Activated CD4-positive, alpha-beta T cell treated with anti-CD3 and anti-CD28 coated beads for 1 hour (primary cell): ENCODE measurements at places on chromosomes 2 and 18.

GRCh38 chr2:236728916-236729670, 159.5 kb downstream of the ACKR3 start:
- DNase-seq: no peak

- no peak for DNase-seq
Measured at GRCh38 chr2:235949567-235950472, 218.4 kb downstream of the GBX2 start.

GRCh38 chr18:58540381-58540943, 88.4 kb downstream of the ALPK2 start:
- DNase-seq: no peak

- DNase-seq: no peak
Measured at GRCh38 chr18:48179001-48179400, 230.2 kb downstream of the ZBTB7C start.

GRCh38 chr2:233101141-233101540, 41.0 kb downstream of the INPP5D start:
- no peak for DNase-seq

DNA sequence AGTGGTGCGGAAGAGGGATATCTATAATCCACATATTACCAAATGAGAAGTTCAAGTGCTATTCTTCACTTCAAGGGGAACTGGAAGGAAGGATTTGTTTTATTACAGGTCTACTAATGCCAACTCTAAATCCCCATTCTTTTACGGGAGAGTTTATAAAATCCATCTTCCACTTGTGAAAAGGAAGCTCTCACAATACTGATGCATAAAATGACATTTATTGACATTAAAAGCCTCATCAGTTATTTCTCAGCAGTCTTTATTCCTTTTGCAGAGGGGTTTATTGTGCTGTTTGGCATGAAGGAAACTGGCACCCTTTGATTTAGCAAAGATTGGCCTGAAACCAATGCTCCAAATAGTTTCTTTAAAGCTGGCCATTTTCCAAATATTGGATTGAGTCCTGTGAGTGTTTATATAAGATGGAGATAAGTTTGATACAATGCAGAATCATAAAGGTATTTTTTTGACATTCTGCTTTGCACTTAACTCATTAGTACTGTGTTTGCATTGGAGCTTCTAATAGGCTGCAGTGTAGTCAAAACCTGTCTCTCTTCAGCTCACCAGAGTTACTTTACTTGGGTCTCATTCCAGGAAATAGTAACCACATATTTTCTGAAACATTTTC, 26.6 kb downstream of the LRP1B start:
- no peak for DNase-seq

GRCh38 chr2:227339098-227339599, 14.1 kb downstream of the MFF start:
- no peak for DNase-seq

DNA sequence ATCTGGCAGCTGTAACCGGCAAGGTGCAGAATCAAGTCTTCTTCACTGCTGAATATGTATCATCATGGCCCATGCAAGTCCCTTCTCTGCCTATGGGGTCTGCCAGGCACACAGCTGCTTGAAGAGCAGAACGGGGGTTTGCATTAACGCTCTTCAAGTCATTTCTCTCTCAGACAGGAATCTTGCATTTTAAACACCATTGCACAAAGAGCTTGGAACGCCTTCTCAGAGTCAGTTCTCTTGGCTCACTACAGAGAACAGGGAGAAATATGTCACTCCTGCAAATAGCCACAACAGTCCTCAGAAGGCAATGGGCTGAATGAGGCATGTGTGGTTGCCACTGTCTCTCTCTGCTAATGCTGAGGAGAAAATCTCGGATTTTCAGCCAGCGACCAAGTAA, 2173.5 kb upstream of the PIK3C3 start:
- no peak for DNase-seq

DNA sequence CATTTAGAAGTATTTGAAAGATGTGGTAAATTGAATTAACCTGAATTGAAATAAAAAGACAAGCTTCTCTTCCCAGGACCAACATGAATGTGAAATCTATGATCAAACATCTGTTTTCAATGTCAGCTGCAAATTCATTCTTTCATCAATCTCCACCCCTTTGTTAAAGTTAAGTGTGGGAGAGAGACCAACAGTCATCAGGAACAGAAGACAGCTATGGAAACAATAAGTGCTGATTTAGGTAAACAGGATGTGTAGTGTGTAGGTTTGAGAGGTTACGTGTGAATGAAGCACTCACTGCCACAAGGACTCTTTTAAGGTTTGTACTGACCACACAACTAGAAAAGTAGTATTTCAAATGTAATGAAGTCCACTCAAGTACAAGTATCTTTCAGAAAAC, 1659.8 kb upstream of the CELF4 start:
- DNase-seq: no peak

GRCh38 chr2:231761735-231762134, 19.3 kb downstream of the PDE6D start:
- DNase-seq: no peak

- no peak for DNase-seq
Measured at GRCh38 chr2:159758686-159759085, 39.3 kb downstream of the CD302 start.

GRCh38 chr2:101380376-101380775, 6.9 kb downstream of the CREG2 start:
- DNase-seq: no peak

GRCh38 chr2:3008561-3008960, 369.1 kb downstream of the EIPR1 start:
- no peak for DNase-seq

DNA sequence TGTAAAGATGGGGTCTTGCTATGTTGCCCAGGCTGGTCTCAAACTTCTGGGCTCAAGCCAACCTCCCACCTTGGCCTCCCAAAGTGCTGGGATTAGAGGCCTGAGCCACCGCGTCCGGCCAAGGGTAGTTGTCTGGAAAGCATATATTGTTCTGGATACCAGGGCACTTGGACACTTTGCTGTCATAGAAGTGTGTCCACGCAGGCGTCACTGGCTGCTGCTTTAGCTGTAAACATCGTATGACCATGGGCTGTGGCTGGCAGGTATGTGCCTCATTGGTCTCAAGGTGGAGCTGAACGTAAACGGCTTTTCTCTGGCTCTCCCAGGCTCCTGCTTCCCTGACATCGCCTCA, 3.2 kb upstream of the GPR35 start:
- no peak for DNase-seq

- DNase-seq: no peak
Measured at GRCh38 chr2:178767094-178768060, 39.8 kb downstream of the TTN start.

- no peak for DNase-seq
Measured at GRCh38 chr2:113157118-113157896, 16.5 kb upstream of the PSD4 start.

DNA sequence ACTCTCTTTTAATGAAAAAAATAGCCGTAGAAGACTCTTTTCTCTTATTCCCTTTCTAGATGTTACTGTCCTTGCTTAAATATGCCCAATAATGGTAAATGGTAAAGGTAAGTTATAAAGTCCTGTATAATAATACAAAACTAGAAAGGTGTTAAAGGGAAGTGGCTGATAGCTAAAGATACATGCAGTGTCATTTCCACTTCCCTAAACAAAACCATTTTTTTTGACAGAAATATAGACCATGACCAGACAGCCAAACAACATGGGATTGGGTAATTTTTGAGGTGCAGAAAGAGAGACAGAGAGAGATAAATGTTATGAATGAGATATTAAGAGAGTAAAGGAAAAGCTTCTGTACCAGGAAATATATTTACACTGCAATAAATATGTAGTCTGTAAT, 731.7 kb upstream of the REG3G start:
- DNase-seq: no peak

- no peak for DNase-seq
Measured at GRCh38 chr2:5845798-5846330, 153.7 kb downstream of the SOX11 start.

DNA sequence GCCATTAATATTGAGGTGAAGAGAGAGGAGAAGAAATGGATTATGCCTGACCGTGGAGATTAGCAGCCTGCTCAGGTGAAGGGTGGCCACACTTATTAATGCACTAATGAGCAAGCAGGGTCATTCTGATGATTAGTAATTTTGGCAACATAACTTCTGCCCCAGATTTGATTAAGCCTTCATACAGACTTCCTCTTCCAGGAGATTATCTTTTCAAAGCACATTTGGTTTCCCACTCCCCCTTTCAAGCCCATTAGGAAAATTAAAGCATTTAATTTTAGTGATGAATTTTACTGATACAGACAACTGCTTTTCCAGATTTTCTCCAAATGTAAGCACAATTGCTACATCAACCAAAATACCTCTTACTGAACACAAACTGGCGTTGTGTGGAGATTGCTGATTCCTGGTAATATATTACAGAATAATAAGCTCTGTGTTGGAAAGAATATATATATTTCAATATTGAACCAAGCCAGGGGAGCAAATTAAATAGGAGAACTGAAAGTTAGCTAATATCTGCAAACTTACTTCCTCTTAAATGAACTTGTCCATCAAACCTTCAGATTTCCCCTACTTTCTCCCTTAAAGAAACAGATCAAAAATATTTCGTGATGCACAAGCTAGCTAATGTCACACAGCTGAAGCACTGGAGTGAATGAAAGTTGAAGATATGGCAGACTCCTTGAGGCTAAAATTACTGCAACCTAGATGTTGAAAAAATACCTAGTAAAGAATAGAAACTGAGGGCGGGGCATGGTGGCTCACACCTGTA, 140.8 kb downstream of the FAM210A start:
- DNase-seq: no peak

DNA sequence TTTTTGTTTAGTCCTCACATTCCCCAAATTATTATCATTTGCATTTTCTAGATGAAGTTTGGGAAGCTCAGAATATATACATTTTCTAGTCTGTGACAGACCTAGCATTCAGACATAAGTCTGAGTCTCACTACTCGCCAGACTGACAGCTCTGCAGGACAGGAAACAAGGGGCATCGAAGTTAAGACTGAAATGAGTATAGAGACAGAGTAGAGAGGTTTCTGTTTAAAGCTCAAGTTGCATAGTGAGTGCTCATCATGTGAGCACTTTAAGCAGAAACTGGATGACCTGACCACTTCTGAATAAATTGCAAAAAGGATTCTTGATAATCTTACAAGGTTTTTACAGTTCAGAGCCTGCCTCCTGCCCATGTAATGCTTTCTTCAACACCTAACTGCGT, 1.1 kb downstream of the HADHB start:
- DNase-seq: no peak

DNA sequence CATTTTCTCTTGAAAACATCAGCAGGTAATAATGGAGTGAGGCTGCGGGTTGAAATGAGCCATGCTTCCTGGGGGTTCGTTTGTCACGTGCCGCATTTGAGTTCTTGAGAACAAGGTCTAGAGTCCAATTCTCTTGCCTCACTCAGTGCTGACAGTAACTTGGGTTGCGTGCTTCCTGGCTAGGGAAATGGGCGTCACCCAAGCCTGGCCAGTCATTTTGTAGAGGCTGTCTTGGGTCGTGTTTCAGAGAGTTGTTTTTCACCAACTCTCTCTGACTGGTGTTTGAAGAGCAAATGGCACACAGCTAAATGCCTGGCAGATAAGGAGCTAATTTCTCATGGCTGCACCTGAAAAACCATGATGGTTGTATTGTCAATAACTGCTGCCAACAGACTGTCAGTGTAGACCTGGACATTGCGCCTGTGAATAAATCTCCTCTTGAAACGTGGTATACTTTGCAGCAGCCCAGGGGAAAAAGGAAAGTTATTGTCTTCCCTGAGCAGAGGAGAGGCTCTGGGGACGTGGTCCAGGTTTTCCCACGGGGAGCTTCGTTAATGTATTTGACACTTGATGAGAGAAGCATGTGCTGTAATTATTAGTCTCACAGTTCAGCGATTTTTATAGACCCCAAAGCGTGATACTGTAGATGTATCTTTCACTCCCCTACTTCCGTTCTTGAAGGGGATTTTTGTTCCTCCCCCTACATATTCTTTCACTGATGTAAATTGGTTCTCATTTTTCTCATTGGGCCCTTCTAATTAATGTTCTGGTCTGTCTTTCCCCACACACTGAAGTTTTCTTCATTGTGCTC, 196.0 kb downstream of the FHOD3 start:
- DNase-seq: no peak

DNA sequence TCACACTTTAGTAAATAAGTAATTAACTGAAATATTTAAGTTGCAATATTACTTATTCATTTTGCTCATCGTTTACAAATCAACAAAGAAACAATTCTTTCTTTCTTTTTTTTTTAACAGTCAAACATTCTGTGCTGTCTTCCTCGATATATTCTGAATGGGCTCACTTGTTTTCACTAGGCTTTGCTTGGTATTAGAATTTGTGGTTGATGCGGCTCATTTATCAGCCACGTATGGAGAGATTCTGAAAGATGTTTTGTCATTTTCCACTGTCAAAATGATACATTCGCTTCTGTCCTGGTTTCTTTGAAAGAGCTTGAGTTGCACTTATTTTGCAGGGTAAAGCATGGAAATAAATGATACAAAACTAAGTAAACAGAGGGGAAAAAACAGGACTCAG, 323.7 kb downstream of the LRRTM1 start:
- DNase-seq: no peak

DNA sequence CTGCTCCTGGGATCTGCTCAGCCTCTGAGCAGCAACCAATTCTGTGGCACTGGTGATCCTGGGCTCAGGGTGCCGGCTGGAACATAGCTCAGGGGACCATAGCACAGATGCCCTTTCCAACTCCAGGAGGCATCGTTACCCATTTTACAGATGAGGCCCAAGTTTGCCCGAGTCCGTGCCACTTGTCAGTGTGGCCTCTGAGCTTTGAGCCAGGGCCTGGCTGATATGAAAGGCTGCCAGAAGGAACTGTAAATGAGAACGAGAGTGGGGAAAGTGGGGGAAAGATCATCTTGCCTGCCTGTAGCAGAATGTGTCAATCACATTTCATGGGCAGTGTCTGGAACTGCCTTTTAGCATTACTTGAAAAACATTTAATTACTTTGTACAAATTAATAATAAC, 23.3 kb upstream of the FOSL2 start:
- no peak for DNase-seq

DNA sequence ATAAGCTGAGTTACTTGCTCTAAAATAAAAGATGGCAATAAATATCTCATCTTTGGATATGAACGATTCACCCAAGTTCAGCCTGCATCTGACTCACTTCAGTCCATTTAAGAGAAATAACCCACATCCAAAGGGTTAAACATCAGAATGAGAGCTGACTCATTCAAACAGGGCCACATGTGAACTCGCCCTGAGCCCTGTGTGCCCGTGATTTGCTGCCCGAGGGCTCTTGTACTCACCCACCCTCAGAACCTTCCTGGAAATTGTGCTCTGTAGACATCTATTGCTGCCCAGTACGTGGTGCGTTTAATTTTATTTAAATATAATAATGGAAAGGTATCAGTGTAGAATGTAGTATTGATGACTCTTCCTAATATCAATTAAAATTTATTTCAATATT, 66.9 kb upstream of the RBM44 start:
- DNase-seq: no peak
